ENCODE measurements at places on chromosomes 13 and 19. TPM values are rescaled to one million over a fixed set of nuclear protein-coding genes. Genes with fewer than 3 reads are reported as not detected.

LILRB2 gene
- total RNA-seq = not detected

ZNF880 gene
- 18.6 TPM for total RNA-seq

ZNF585A gene
- 14.3 TPM for total RNA-seq

TSSK6 gene
- 1.8 TPM for total RNA-seq

PRTN3 gene
- total RNA-seq = not detected

TYROBP gene
- not detected for total RNA-seq

PNMA8B gene
- total RNA-seq = 0.04 TPM

IFI30 gene
- total RNA-seq = 0.67 TPM

METTL21C gene
- total RNA-seq = not detected

UTP14C gene
- total RNA-seq = 17.0 TPM

EFNA2 gene
- total RNA-seq = 1.0 TPM

GRCh38 chr13:51519771-51520216 lies 64.5 kb upstream of the WDFY2 start:
- DNase-seq = no peak

- no peak for DNase-seq
These were observed 133.9 kb downstream of the SLITRK6 start for GRCh38 chr13:85665286-85665685.

DNA sequence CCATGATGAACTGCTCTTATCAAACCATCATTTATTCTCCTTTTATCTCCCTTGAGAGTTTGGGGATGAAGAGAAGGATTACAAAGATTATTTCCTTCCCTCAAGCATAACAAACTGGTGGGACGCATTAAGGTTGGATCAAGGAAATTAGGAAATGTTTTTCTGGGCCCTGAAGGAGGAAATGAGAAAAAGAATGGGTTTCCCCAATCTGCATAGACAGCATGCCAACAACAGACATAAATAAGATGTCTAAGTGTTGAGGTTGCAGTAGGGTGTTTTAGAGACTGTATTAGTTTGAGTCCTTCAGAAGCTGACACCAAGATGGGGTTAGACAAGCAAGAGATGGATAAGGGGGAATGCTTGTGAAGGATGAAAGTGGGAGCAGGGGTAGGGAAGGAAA lies 7.3 kb downstream of the EPSTI1 start:
- DNase-seq = no peak

- no peak for DNase-seq
These were observed 422 bp downstream of the ZNF71 start for GRCh38 chr19:56595548-56595899.

- DNase-seq = peak; percentile 53
These were observed 243.0 kb downstream of the PCDH17 start for GRCh38 chr13:57874530-57874929.

DNA sequence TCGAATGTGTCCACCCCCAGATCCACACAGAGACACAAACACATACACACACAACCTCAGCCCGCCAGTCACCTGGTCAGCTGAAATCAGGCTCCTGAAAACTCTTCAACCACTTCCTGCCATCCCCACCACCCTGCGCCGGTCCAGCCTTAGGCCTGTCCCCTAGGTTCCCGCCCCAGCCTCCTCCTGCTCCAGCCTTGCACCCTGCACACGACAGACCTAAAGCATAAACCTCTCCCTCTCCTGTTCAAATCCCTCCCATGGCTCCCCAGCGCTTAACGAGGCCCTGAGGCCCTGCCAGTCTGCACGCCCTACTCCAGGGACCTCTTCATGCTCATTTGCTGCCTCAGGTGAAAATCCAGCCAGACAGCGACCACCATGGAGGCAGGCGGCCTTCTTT lies 7.1 kb downstream of the PNMA8B start:
- no peak for DNase-seq

DNA sequence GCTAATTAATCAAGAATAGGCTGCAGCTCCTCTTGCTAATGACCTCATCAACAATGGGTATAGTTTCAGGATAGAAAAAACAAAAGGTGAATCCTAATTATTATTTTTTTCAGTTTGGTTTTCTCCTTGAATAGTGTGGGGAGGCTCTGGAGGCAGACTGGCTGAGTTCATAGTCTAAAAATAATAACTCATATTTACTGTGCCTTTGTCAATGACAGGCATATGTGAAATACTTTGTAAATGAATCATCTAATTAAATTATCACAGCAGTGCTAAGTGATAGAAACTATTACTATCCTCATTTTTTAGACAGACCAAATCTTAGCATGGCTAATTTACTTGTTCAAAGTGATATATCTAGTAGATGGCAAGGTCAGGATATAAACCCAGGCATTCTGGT lies 1261.0 kb upstream of the SLC10A2 start:
- DNase-seq = no peak

- peak; percentile 37 for DNase-seq
These were observed 14.6 kb downstream of the FAM187B start for GRCh38 chr19:35213663-35214632.

DNA sequence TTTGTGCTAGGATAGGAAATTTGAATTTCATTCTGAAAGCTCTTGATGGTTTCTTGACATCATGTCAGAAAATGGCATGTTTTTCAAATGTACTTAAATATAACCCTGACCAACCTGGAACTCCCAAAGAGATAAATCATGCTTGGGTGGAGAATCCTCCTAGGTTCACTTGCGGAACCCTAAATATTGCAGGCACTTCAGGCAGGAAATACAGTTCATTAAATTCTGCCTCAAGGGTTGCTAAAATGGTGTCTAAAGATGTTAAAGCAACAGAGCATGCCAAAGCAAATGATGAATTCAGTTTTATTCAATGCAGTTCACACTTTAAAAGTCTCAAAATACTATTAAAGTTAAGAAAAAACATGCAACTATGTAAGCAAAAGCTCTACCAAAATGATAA lies 415.9 kb downstream of the SLITRK6 start:
- no peak for DNase-seq

DNA sequence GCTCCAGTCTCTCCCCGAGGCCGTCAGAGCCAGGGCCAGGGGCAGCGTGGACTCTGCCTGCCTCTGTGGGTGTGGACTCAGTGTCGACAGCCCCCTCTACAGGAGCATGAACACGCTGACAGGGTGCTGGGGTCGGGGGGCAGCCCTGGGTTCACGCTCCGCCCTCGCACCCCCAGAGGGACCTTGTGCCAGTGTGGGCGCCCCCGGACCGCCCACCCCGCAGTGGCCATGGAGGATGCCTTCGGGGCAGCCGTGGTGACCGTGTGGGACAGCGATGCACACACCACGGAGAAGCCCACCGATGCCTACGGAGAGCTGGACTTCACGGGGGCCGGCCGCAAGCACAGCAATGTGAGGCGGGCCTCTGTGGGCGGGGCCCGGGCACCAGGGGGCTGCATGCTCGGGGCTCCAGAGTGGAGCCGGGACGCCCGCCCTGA lies 8.3 kb downstream of the TRPM4 start:
- DNase-seq = no peak

DNA sequence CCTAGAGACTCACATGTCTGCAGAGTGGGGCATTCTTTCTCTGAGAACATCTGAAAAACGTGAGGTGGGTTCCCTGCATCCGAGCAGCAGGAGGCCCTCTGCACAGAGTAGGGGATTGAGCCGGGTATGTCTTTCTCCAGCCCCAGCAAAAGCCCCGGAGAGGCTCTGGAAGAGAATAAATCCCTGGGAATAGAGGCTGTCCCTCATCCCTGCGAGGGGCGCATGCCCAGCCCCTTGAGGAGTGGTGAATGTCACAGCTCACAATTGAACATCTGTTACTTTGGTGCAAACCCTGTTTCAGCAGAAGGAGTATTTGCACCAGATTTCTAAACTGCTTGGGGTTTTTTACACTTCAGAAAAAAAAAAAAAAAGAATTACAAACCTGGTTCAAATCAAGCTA lies 164.6 kb downstream of the FGF14 start:
- no peak for DNase-seq

- no peak for DNase-seq
These were observed 141.7 kb upstream of the GJB6 start for GRCh38 chr13:20373861-20374260.

DNA sequence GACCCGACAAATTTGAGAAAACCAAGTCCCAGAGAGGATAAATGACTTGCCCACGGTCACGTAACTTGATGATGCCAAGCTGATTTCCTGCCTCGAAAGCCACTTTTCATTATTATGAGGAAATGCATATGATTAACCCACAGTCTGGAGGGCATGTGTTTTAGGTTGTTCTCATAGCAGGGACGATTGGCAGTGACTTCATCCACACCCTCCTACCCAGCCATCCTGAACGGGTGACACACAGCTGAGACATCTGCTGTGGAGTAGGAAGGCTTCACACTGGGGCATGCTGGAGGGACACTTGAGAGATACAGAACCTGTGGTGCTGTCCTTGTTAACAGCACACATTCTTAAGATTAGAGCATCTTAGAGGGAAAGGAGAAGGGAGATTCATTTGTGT lies 65.4 kb upstream of the WDFY2 start:
- no peak for DNase-seq

- no peak for DNase-seq
These were observed 459.2 kb downstream of the MYO16 start for GRCh38 chr13:109088624-109088917.

GRCh38 chr13:37481885-37482227 lies 116.7 kb downstream of the POSTN start:
- no peak for DNase-seq

GRCh38 chr13:29948244-29948643 lies 97.8 kb upstream of the UBL3 start:
- peak; percentile 30 for DNase-seq

DNA sequence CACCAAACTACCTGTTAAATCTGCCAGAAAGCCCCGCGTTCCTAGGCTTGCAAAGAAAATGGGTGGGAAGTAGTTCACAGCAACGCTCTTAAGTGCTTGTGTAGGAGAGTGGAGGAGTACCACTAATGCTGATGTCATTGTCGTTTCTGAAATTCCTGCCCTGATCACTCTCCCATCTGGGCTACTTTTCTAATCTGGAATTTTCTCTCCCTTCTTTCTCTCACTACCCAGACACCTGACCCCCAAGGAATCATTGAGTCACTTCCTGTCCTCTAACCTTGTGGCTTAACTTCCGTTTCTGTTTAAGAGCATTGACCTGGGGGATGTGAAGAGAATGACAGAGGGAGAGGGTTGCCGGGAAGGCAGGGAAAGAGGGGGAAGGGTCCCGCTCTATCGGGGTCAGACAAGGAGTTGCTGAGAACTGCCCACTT lies 98.7 kb downstream of the STARD13 start:
- DNase-seq = no peak

DNA sequence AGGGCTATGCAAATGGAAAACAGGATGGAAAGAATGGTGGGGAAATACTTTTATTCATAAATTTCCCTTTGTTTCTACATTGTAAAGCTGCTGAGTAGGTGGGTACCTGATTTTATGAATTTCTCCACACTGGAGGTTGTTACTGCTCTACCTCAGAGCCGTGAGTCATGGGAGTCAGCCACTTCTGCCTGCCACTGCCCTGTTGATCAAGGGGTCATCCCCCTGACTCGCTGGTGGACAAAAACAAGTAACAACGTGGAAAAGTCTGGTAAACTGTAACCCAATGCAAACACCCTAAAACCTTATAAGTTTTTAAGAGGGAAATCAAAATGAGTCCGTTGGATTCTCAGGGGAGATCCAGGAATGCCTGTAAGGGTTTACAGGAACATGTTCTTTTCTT lies 329.5 kb downstream of the ATP8A2 start:
- DNase-seq = no peak

- DNase-seq = peak; percentile 70
These were observed 419.5 kb upstream of the ARGLU1 start for GRCh38 chr13:106987427-106987785.

- DNase-seq = no peak
These were observed 147.8 kb downstream of the SUCLA2 start for GRCh38 chr13:47853236-47853635.

- DNase-seq = peak; percentile 28
These were observed 42.0 kb downstream of the MRPL57 start for GRCh38 chr13:21218351-21219035.

GRCh38 chr13:27405546-27406134 lies 18.8 kb upstream of the GTF3A start:
- DNase-seq = peak; percentile 91

- peak; percentile 95 for DNase-seq
These were observed 63.1 kb downstream of the SERP2 start for GRCh38 chr13:44436589-44437337.

DNA sequence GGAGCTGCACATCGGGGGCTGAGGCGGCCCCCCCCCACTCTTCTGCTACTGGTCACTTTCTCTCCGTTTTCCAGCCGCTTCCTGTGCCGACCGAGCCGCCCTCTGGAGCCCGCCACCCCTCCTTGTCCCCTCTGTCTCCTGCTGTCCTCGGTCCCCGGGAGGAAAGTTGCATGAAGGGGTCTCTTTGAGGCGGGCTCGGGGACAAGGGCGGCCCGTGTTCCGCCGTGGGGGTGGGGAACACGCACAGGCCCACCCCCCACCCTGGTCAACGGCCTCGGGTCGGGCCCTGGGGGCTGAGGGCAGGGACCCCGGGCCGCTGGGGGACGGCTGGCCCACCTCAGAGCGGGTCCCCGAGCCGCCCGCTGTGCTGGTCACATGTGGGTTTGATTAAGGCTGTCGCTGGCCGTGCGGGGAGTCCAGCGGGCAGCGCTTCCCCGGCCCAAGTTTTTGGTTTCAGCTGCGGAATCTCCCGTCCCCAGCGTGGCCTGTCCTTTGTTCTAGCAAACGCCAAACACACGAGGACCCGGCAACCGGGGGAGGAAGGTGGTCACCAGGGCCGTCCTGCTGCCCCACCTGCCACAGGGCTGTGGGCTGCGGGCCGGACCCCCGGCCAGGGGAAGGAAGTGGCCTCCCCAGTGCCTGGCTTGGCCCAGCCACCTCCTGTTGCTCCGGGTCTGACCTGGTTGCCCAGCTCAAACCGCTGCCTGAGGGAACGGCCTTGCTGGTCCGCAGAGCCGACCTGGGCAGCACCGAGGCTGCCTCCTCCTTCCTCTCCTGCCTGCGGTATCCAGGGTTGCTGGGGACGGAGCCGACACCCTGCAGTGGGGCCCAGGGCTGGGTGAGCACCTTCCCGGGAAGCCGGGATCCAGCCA lies 1.9 kb downstream of the EFNA2 start:
- no peak for DNase-seq

Data from SJCRH30 (cell line).